ENCODE measurements at places on chromosomes 2 and 18.

DNA sequence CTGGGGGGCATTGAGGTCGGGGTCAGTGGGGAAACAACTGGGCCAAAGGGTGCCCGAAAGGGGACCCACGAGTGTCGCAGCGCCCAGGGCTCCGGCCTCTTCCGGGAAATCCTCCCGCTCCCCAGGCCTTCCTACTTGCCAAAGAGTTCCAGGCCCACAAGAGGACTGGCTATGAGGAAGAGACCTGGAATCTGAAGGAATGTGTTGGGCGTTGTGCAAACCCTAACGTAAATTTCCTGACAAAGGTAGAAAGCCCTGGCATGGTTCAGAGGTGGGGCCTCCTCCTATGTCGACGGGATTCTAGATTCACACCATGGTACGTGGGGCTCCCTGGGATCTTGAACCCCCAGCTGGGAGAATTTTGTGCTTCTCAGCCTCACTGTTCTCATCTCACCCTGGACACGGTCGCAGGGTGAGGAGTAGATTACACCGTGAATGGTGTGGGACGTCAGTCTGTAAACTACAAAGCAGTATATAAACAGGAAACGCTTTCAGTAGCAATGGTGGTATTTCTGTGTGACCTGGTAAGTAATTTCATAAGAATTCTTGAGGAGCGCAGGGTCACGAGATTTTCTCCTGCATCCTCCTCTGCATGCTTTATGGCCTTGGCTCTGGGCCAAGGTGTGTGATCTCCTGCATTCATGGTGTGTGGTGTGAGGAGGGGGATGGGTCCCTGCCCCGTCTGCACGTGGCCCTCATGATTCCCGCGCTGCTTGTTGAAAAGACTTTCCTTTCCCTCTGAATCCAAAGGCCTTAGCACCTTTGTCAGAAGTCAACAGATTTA, 868 bp downstream of the HSBP1L1 start:
- DNase-seq, result no peak

- no peak for DNase-seq
These were observed 182.7 kb upstream of the PARD3B start for GRCh38 chr2:204362581-204362980.

DNA sequence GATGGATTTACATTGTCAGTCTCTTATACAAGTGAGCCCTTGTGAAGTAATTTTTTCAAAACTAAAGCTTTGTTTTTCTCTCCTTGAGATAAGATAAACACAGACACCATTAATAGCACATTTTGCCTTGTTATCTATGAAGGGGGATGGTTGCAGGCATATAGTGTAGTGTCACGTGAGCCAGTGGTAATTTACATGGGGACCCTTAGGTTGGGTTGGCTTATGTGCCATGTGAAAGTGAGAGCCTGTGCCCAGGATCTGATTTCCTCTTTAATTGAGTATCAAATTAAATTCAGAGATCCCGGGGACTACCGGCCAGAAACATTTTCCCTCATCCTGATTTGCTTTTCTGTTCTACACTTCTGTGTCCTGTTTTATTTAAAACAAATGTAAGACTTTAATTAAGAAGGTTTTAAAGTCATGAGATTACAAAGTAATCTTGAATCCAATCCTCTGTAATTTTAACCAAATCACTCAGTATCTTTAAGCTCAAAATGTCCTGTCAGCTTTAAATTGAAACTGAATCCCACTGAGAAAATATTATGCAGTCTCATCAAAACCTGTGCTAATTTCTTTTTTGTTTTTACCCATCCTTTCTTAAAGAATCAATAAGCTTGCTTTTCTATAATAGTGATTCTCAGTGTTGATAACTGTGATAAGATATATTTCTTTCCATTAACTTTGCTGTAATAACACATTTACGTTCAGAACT, 63.8 kb downstream of the PTPRM start:
- DNase-seq, result no peak

DNA sequence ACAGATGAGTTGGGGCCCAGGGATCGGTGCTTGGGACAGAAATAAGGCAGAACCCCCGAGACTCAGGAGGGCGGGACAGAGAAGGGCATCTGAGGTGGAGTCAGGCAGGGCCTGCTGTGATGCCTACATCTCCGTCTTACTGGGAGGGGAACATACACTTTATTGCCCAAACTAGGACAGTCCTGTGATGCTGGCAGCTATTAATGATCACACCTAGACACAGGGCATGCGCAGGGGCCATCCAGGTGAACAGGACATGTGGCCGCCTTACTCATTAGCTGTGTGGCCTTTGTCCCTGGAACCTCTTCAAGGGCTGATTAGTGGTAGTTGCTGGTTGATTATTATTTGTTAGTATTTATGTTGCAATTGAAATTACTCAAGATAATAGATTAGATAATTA, 33.2 kb downstream of the MLPH start:
- no peak for DNase-seq

DNA sequence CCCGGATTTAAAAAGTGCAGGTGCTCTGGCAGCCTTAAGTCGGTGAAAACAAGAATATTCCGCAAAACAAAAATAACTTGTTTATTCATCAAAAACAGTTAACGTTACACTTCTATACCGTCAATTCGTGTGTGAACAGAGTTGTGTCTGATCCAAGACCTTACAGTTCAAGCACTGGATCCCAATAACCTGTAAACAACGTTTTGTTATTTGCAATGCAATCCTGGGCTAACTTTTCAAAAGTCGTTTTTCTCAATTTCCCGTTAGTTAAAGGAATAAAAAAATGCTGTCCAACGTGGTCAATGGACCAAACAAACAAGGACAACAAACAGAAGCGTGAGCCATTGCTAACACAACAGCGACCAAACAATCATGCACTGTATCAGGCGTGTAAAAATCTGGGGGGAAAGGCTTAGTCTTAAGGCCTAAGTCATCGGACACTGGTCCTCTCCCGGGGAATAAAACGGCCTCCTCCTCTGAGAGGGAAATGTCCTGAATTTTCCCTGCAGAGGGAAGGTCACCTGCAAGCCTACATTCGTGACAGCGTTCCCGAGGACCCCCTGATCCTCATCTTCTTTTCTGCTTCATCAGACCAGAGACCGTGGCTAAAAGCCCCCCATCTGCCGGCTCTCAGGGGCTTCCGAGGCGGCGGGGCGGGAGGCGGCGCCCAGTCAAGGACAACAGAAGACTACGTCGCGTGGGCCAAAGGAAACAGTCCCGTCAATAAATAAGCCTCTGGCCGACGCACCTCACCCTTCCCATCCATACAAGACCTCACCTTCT, 490 bp downstream of the NDUFS1 start:
- no peak for DNase-seq

DNA sequence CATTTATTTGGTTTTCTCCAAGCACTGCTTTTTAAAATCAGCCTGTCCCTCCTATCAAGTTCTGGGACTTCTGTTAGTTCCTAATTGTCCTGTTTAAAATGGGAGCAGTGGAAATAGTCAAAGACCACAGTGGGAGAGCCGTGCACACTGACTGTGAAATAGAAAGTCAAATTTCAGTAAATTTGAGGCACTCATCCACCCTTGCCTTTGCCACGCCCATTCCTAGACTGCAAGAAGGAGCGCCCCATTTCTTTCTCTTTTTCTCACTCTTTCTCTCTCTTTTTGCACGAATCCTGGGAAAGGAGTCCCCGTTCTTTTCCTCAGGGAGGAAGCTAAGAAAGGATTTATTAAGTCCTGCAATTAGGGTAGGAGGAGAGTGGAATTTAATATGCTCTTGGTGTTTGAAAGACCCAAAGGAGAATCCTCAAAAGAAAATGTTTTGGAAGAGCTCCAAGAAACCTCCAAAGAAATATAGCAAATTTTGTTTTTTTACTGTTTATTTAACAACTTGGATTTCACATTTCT, 7.5 kb downstream of the COL6A3 start:
- no peak for DNase-seq

- no peak for DNase-seq
These were observed 126.2 kb downstream of the TWIST2 start for GRCh38 chr2:238974081-238974480.

DNA sequence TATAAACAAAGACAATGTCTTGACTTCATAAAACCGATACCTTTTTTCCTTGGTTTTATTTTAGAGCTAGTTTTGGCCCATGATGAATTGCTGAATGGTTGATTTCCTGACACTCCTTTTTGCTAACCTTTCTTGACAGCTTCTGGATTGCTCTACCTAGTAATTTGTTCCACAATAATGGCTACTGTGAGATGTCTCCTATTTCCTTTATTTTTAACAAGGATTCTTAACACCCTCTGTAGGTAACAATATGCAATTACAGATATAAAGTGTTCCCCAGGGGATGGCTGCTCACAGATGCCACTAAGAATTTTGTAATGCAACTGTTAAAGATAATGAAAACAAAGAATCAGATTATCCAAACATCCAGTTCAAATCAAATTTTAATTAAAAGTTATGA, 100.8 kb upstream of the ATP5MC3 start:
- no peak for DNase-seq

GRCh38 chr2:46651363-46652099, 172.2 kb downstream of the TMEM247 start:
- DNase-seq, result no peak

DNA sequence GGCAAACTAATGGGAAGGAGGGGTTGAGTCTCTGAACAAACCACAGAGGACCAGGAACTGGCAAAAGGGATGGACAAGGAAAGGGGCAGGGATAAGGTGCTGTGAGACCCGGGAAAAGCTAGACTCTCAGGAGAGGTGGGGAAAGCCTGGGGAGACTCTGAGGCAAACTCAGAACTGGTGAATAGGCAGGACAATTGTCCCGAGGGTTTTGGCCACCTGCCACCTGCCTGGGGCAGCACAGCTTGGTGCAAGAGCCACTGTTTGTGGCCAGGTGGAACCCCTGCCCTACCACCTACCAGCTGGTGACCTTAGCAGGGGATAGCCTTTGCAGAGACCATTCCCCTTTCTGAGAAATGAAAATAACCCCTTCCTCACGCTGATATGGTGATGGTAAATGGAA, 129.4 kb upstream of the ASB18 start:
- DNase-seq, result no peak

DNA sequence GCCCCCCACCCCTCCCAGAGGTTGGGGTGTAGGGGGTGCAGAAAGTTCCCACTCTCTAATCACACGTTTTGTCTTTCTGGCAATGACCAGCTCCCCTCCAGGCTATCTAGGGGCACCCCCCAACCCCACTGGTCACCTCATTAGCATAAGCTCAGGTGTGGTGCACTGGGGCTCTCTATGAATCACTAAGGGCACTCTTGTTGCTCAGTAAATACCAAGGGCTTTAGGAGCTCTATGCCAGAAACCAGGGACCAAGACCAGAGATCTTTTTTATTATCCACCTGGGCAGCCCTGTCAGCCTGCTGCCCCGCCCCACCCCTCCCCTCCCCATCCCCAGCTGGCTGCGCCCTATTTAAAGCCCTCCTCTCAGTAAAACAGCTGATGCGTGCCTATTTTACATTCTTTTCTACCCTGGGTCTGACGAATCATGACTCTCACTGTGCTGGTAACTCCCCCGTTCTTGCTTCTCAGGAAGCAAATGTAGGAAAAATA, 24.3 kb downstream of the NCK2 start:
- DNase-seq, result no peak

- no peak for DNase-seq
These were observed 102.8 kb upstream of the MAP2 start for GRCh38 chr2:209321076-209321475.

DNA sequence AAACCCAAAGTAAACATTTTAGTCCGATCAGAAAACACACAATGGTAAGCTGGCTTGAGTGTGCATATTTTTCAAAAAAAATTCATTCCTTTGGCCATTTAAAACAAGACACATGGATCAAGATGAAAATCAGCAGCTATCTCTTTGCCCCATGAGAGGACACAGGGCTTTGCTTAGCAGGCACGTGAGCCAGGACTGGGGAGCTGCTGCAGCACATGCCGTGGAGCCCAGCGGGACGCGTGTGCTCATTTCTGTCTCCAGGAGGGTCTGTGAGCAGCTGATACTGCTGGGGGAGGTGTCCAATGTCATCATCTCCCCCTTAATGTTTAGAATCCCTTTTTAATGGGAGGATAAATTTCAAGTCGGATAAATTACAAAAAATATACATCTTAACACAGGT, 49.8 kb upstream of the CNGA3 start:
- no peak for DNase-seq

GRCh38 chr2:221518201-221518934, 53.7 kb downstream of the EPHA4 start:
- no peak for DNase-seq

DNA sequence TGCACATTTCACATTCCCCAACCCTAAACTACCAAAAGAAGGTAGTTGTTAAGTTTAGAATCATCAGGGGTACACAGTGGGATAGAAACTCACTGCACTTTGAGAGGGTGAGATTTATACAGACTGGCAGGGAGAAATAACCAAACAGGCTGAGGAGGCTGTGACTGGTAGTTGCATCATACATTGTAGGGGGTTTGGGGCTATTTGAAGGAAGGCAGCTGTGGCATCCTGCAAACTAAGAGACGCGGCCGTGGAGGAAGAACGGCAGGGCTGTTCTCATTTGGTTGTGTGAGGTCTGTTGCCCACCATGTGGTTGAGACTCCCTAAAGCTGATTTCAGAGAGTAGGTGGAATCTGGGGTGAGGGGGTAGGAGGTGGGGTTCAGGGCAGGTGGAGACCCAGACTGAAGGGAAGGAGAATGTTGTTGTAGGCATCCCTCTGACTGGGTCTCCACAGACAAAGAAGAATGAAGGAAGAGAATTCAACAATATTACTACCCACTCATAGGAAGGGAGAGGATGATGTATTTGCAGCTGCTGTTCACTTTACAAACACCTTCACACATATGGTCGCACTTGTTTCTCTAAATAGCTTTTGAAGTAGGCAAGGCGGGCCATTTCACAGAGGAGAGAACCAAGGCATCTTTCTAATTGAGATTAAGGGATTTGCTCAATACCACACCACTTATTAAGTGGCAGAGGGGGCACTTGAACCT, 170.9 kb upstream of the SIX2 start:
- DNase-seq, result no peak

DNA sequence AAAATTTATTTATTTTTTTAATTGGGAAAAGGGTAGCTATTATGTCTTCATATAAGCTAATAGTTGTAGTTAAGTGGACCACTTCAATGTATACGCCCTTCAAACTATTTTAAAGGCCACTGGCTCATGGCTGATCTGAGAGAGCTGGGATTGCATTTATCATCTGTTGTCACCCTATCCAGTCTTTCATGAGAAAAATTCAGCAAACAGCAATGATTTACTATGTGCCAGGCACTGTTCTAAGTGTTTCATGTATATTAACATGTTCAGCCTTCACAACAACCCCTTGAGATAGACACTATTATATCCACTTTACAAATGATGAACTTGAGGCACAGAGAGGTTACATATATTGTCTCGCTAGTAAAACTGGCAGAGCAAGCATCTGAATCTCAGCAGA, 66.1 kb upstream of the ZNF397 start:
- DNase-seq, result no peak

All from activated CD4-positive, alpha-beta T cell treated with anti-CD3 and anti-CD28 coated beads for 1 hour (primary cell).